ENCODE measurements at places on chromosomes 7 and 10.

- DNase-seq, result no peak
These were observed 20.1 kb upstream of the COL13A1 start for GRCh38 chr10:69781576-69781975.

- no peak for DNase-seq
These were observed 431.6 kb upstream of the NPVF start for GRCh38 chr7:25659841-25660240.

DNA sequence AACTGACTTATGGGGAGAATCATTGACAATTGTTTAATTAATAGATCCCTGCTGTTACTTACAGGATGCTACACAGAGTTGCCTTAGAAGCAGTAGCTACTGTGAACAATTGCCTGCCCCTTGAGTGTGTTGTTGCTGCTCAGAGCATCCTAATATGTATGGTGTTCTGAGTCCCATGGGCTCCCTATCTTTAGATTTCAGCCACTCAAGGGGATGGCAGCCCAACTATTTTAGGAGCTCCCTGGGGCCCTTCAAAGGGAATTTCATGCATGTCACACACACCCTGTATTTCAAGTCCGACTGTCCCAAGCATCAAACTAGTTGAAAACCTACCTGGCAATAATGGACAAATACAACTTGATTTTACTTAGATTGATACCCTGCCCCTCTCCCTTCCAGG, 111.2 kb downstream of the NOC3L start:
- DNase-seq, result no peak

- no peak for DNase-seq
These were observed 259.8 kb upstream of the KLF14 start for GRCh38 chr7:130993671-130994365.

DNA sequence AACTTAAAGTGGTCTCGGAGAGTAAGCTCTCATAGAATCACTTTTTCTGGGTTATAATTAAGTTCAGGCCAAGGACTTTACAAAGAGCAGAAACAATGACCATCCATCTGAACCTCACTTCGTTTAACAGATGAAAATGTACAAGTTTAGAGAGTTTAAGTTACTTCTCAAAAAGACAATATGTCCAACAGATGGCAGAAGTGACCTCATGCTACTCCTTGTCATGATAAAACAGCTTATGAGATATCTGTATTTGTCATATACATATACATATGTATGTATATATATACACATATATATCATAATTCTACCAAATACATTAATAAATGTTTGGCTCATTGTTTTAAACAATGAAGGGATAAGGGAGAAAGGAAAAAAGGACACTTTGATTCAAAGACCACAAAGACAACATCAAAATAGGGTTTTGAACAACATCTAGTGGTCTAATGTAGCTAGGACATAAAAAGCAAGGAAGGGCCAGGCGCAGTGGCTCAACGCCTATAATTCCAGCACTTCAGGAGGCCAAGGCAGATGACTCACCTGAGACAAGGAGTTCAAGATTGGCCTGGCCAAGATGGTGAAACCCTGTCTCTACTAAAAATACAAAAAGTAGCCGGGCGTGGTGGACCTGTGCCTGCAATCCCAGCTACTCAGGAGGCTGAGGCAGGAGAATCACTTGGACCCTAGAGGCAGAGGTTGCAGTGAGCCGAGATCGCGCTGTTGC, 17.8 kb downstream of the NAPEPLD start:
- DNase-seq, result no peak

- no peak for DNase-seq
These were observed 156.2 kb upstream of the GALNT17 start for GRCh38 chr7:70975754-70976153.

GRCh38 chr10:99964791-99965190, 45.0 kb downstream of the DNMBP start:
- no peak for DNase-seq

- no peak for DNase-seq
These were observed 357.0 kb downstream of the RNLS start for GRCh38 chr10:88226071-88226659.

DNA sequence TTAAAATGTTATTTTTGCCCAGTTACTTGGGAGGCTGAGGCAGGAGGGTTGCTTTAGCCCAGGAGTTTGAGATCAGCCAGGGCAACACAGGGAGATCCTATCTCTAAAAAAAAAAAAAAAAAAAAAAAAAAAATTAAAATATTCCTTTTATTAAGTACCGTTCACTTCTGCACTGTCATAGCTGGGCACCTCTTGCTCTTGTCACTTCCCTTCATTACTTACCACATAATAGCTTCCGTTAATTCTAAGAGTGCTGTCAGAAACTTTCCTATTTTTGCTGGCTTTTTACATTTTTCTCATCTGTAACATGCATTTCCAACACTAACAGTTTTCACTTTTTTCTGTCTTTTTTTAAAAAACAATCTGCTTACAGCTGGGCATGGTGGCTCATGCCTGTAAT, 132.9 kb downstream of the PIP4K2A start:
- DNase-seq, result no peak

DNA sequence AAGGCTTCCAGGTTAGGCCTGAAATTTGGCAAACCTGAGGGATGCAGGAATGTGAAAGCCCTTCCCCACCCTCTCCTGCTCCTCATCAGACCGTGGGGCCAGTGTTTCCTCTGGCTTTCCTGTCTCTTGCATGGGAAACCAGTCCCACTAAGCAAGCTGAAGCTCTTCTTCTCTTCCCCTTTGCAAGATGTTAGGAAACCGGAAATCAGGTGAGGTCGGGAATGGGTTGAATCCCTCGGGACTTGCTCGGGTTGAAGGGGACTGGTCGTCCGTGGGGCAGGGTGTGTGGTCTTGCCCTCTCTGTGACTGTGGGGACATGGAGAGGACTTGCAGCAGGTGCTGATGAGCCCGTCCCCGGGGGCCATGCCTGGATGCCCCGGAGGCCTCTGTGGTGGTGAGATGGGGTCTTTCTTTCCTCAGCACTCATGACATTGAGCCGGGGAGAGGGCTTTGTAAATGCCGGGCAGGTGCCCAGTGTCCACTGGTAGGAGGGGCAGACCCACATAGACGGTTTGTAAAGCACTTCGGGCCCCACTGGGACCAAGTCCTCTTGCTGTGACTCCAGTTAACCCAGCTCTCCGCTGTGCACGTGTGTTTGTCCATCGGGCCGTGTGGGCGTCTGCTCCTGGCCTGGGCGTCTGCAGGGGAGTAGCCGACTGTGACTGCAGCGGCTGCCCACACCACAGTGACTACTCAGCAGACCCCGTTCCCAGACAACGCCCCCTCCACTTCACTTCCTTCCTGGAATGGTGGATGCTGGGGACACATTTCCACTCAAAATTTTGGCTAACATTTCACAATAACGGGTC, 373.9 kb downstream of the GLRX3 start:
- no peak for DNase-seq

DNA sequence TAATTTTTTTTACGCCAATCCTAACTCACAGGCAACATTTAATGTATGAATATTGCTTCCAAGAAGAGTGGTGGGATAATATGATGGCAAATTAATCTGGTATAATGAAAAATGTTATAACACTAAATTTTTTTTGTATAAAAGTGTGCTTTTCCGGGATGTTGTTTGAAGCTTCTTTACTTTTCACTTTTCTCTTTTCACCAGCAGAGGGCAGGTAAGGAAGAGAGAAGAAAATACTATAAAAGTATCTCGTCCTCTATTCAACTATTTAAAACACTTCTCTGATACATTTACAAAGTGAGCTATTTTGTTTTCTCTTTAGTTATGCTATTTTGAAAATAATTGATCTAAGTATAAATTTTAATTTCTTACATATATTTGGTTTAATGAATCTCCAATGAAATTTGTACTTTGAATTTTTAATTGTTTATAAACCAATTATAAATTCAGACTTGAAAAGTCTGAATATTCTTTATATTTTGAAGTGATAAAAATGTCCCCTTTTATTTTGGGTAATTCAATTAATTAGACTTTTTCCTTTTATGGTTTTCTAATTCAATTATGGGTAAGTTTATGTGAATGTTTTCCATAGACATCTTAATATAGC, 20.7 kb upstream of the CFTR start:
- peak; percentile 23 for DNase-seq

DNA sequence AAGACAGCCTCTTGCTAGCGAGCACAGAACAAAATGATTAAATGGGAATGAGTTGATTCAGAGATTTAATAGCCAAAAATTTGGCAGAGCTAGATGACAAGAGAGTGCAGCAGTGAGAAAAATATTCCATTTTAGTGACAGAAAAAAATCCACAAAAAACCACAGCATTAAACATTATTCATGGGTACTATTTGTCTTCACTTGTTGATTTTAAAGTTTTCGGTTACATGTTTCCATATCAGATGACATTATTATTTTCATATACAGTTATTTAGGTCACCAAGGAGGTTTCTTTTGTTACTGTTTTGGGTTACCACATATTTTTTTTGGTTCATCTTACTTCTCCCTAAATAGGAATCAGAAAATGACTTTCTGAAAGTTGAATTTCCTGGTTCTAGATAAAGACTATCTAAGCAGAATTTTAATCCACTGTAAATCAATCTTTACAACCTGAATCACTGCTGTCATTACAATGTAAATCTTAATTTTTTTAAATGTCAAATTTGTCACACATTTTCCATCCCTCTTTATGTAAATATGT, 87.9 kb downstream of the SVIL start:
- no peak for DNase-seq

GRCh38 chr10:30992681-30993080, 39.0 kb downstream of the ZNF438 start:
- DNase-seq, result no peak

- DNase-seq, result no peak
These were observed 2.2 kb downstream of the ELAPOR2 start for GRCh38 chr7:87057210-87057609.

- DNase-seq, result no peak
These were observed 56.3 kb upstream of the FAM3C start for GRCh38 chr7:121452389-121452788.

- no peak for DNase-seq
These were observed 49.1 kb downstream of the CHST15 start for GRCh38 chr10:124044143-124044862.

DNA sequence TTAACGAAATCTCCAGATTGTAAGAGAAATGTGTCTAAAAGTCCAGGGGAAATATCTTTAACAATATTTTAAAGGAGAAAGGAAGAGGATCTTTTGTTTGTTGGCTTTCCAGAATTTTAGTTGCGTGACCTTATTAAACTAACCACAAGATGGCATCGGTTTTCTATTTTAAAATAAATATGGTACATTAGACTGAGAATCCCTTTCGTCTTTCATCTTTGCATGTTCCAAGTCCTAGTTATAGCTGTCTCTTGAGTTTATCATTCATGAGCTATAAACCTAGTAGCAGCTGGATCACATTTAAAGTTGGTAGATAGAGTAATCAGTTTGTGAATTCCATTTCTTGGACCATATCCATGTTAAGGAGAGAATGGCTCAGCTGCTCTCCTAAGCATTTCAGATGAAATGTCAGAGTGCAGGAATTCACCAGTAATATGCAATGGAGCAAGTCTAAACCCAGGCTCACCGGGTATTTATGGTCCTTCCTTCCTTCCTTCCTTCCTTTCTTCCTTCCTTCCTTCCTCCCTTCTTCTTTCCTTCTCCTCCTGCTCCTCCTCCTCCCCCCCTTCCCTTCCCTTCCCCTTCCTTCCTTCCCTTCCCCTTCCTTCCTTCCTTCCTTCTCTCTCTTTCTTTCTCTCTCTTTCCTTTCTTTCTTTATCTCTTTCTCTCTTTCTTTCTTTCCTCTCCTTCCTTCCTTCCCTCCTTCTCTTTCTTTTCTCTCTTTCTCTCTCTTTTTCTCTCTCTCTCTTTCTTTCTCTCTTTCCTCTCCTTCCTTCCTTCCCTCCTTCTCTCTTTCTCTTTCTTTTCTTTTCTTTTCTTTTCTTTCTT, 57.8 kb upstream of the RAB18 start:
- DNase-seq, result peak; percentile 27

GRCh38 chr7:12706900-12707536, 19.6 kb downstream of the ARL4A start:
- peak; percentile 82 for DNase-seq

DNA sequence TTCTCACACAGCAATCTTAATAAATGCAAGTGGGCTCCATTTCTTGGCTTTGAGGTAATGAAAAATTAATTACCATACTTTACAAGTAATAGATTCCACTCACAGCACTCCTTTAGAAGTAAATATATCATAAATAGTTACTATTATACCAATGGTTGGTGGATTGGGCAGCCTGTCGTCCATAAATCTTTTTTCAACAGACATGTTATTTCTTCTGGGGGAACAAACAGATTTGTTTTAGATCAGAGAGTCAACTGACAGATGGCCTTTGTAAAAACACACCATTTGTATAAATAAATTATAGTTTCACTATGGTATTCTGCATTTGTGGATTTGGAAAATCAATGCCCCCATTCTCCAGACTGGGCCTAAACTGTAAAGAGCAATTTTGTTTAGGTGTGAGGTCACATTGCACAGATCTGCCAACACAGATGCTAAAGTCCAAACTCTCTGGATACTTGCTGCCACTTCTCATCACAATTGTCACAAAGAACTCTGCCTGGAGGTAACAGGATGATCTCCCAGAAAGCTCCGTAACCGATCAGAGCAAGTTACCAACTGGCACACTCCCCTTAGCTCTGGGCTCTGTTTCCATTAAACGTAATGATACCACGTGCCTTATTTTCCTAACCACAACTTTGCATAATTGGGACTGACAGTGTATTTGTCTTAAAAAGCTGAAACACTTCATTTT, 4.5 kb upstream of the MACROH2A2 start:
- no peak for DNase-seq

DNA sequence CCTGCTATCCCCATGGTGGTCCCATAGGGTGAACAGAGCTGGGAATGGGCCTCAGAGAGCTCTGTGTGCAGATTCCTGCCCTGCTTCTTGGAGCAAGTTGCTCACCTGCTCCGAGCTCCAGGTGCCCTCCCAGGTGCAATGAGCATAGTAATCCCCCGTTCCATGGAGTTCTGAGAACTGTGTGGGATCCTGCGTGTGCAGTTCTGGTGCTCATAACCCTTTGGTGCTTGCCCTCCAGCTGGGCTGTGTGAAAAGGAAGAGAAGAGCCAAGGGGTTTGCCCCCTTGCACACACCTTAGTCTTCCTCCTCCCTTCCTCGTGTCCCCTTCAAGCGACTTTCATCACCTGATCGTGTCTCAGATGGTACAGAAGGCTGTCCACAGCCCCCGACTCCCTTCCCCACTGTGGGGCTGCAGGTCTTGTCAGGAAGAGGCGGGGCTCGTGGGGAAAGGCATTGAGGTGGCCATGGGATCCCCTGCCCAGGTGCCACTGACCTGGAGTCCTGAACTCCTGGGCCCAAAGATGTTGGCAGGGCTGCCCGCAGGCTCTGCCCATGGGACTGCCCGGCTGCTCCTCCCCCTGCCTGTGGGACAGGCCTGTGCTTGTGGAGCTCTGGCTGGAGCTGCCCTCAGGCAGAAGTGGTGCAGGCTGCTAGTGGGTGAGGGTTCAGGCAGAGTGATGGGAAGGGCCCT, 21.9 kb upstream of the ZNF488 start:
- DNase-seq, result no peak

GRCh38 chr7:22001345-22002004, 55.8 kb upstream of the CDCA7L start:
- peak; percentile 53 for DNase-seq

All from NCI-H345 (cell line).